Mammary epithelial cell (primary cell): ENCODE measurements at places on chromosomes 7 and 10.

GRCh38 chr7:130943336-130943901 lies 209.4 kb upstream of the KLF14 start:
- peak; percentile 71 for DNase-seq

GRCh38 chr10:73015779-73016178 lies 61.2 kb upstream of the PLA2G12B start:
- DNase-seq = no peak

- no peak for DNase-seq
These were observed 270.1 kb upstream of the FZD1 start for GRCh38 chr7:90994121-90994520.

DNA sequence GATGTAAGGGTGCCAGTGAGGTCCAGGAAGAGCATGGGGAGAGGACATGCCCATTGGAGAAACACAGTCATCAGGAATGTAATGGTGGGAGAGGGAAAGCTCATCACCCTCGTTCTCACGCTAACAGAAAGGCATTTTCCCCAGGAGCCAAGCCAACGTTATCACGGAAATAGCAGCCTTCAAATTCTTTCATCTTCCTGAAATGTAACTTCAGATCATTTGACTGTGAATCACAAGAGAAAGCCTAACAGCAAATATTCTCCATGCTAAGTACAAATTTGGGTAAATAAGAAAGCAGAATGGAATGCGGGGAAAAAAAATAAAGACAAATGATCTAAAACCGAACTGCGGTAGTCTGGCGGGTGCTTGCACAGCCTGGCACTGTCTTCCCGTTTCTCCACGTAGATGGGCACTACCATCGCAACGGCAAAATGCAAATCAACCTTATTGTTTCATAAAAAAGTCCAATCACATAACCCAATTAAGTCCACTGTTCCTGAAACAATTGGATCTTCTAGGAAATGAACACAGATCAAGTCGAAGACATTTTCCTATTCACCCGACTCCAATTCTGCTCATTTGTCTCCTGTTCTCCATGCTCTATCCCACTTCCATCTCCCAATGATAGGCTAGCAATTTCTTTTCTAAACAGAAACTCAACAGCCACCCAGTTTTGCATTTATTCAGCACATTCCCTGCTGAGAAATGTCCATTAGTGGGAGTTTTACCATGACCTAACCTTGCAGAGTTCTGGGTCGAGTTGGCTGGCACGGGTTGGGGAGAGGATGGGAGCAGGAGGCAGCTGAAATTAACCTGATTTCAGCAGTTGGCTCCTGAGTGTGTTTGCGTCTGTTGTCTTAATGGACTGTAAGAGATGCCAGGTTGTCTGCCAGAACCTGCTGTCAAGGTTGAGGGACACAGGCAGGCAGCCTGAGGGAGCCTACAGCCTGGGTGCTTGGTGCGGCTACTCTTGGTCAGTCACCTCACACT lies 74.6 kb upstream of the FRMD4A start:
- DNase-seq = peak; percentile 69

GRCh38 chr10:6486309-6486708 lies 93.8 kb downstream of the PRKCQ start:
- no peak for DNase-seq

DNA sequence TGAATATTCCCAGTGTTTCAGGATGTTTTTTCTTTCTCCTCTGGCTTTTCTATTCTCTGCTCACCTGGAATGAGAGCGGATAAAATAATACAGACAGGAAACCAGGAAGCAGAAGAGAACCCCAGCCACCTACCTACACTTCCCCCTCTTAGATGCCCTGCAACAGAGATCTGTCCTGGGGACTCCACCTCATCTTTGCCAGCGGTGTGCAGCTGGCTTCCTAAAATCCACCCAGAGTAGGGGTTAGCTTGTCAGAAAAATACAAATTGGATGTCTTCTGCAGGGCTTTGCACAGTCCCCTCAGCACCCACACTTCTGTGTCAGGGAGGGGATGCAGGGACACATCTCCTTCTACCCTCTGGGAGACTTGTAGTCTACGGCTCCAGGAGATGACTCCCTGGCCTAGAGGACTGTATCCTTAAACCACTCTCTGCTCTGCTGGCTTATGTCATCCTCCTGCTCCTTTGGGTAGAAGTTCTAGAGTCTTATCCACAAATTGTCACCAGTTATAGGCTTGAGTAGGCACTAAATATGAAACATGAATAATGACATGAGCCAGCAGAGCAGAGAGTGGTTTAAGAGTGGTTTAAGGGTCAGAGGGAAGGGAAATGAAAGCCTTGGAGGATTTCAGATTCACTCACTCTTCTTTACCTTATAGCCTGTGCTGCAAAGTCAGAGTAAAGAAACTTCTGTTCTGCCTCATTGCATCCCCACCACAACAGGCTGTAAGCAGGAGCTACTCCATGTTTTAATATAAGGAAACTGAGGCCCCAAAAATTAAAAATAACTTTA lies 749.4 kb downstream of the AUTS2 start:
- DNase-seq = no peak

DNA sequence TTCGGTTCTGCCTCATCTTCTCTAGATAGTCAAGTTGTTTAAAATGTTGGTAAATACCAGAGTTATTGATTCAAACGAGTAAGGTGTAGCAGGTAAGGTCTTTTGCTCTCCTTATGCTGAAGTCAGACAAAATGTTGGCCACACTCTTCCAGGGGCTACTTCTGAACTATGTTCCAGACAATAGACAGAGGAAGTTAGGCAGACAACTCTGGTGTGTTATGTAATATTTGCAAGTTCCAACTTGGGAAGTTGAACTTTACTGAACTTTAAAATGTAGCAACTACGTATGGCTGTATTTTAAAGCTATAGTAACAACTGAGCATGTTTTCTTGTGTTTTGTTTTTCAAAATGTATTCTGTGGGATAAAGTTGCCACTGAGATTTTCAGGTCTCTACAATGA lies 125.7 kb upstream of the NEBL start:
- DNase-seq = peak; percentile 65
